Caki2 (cell line): ENCODE measurements at places on chromosomes 16 and 17. TPM values are rescaled to one million over a fixed set of nuclear protein-coding genes. Genes with fewer than 3 reads are reported as not detected.

GRCh38 chr17:79073016-79073705 lies 1.5 kb upstream of the ENGASE start:
- no peak for DNase-seq

GRCh38 chr16:58586340-58587030 lies 43.1 kb downstream of the CNOT1 start:
- no peak for DNase-seq

DNA sequence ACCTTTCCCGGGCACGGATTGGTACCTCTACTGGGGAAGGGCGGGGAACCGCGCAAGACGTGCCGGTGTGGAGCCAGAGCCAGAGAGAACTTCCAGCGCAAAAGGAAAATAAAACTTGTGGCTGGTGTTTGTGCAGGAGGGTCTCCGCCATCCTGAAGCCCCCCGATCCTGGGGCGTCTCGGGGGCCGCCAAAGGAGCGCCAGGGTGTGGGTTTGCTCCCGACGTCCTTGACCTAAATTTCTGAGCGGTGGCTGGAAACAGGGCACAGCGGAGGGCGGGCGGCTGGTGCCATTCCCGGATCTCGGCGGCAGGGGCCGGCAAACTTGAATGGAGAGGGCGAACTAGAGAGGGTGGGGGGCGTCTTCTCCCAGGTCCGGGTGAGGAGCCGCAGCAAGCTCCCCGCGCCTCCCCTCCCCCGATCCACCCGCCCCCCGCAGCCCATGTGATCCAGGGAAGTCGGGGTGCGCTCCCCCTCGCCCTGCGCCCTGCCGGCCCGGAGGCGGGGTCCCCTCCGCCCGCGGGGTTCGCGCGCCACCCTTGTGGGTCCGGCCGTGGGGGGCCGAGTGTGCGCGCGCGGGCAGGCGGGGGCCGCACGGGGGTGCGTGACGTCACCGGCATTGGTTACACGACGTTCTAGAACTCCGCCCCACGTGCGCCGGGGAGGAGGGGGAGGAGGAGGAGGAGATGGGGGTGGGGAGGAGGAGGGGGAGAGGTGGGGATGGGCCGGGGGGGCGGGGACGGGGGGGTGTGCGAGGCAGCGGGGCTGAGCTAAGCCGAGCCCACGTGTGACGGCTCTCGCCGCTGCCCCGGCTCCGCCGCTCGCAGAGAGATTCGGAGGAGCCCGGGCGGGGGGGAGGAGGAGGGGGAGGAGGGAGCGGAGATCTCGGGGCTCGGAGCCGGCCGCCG lies at the start of gene MSI2:
MSI2 (plus strand) TSS at position 748 of the 906 bp plus-strand sequence. CDS start 220 bp downstream, outside the sequence.
- DNase-seq, result peak; percentile 69

GRCh38 chr17:79800325-79801155 lies 3.7 kb upstream of the CBX8 start:
- no peak for DNase-seq

DNA sequence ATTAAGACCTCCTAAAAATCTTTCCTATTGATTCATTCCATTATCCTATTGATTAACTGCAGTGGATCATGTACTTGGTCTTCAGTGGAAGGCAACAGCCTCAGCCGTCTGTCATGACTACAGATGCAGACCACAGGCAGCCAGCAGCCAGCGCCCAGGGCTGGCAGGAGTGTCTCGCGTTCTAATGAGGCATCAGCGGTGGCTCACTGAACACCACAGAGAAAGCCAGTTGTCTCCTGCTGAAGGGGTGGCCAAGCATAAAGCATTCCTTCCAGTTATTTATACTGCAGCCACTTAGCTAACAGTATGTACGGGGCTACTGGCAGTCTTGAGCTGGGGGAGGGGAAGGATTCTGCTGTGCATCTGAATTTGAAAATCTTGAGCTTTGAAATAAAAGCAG lies 214.3 kb downstream of the IRX3 start:
- no peak for DNase-seq

DNA sequence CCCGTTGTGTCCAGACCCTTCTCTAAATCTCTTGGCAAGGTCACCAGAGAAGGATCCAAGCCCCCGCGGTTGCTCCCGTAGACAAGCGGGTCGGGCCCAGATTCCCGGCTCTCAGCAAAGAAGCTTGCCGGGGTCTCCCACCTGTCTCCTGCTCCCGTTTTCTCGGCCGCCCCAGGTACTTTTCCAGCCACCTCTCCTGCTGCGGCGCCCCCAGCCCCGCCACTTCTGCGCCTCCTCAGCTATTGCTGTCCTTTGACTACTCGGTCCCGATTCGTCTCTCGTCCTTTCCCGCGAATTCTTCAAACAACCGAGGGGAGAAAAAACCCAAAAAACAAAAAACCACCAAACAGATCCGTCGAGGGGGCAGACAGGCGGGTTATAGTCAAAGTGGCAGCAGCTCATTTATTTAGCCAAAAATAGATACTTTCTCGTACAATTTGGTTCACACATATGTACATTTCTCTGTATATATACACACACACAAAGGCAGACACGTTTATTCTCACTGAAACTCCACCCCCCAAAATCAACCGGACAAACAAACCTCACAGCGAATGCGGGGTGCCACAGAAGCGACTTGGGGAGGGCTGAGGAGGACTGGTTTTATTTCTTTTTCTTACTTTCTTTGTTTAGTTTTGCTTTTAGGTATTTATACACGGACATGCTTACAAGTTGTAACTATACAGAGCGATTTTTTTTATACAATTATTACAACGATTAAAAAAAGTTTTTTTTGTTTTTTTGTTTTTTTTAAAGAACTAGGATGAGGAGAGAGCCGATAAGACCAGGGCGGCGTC lies 3.5 kb downstream of the IRX3 start:
- DNase-seq, result no peak

- DNase-seq, result no peak
These were observed 36.6 kb downstream of the IQCK start for GRCh38 chr16:19754644-19755036.

DNA sequence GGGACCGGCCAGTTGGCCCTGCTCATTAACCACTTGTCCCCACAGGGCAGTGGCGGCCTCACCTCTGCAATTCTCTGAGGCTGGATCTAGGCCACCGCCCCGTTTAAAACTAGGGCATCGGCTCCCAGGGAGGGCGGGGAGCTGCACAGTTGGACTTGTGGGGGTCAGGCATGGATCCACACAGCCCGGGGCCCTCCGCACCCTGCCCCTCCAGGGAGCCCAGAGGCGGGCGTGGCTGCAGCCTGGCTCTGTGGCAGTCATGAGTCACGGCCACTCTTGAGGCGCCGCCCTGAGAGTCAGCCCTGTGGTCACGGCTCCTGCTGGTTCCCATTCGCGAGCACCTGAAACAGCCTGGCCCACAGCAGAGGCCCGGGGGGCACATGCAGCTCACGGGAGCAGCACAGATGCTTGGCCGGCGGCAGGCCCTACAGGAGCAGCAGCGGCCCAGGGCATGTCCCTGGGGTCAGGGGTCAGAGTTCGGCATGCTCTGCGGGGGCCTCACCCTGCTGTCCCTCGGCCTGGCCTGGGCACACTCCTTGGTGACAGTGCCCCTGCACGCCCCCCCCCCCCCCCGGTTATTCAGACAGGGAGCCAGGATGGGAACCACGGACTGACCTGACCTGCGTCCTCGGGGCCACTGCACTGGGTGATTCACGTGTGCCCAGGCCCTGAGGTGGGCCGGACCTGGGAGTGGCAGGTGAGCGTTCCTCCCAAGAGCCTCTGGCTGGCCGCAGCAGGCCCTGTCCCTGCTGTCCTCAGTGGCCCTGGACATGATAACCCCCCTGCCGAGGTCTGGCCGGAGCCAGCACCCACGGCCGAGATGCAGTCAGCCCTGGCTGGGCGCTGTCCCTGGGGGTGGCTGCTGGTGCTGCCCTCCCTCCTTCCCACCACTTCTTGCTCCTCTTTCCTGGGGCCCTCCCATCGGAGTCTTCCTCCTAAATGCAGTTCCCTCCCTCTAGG lies 8.2 kb downstream of the CAPN15 start:
- peak; percentile 93 for DNase-seq

GRCh38 chr16:9151597-9151996 lies 60.2 kb downstream of the HAPSTR1 start:
- no peak for DNase-seq

- no peak for DNase-seq
These were observed 6.0 kb upstream of the DNAI2 start for GRCh38 chr17:74267987-74268499.

DNA sequence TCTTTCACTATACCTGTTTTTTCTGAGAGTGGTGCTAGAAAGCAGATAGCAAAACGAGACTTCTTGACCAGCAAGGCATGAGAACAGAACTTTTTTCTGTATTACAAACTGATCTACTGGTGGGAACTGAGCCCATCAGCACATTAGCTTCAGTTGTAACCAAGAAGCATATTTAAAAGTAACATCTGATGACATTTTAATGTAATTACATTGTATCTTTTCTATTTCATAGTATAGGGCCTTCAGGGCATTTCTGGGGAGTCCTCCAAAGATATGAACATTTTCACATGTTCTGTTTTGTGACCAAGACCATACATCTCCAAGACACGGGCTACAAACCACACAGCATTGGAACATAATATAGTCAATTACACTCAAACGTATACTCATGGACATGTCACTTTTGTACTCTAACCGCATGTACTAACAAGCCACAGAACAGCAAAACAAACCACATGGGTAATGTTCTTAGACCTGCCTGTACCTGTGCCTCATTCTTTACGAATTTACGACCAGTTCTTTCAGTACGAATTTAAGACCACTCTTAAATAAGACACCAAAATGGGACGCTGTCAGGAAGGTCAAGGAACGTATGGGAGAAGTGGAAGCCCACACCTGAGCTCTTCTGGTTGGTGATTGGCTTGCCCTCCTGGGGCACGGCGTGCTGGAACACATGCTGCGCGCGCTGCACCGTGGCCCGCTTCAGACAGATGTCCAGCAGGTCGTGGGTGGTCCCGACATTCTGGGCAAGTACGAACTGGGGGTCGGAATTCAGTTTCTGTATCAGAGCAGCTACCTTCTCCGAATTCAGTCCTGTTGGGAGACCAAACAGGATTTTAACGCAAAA lies 825 bp downstream of the BLMH start:
- peak; percentile 44 for DNase-seq

- peak; percentile 22 for DNase-seq
These were observed 221.5 kb upstream of the SOX9 start for GRCh38 chr17:71899317-71899716.

DNA sequence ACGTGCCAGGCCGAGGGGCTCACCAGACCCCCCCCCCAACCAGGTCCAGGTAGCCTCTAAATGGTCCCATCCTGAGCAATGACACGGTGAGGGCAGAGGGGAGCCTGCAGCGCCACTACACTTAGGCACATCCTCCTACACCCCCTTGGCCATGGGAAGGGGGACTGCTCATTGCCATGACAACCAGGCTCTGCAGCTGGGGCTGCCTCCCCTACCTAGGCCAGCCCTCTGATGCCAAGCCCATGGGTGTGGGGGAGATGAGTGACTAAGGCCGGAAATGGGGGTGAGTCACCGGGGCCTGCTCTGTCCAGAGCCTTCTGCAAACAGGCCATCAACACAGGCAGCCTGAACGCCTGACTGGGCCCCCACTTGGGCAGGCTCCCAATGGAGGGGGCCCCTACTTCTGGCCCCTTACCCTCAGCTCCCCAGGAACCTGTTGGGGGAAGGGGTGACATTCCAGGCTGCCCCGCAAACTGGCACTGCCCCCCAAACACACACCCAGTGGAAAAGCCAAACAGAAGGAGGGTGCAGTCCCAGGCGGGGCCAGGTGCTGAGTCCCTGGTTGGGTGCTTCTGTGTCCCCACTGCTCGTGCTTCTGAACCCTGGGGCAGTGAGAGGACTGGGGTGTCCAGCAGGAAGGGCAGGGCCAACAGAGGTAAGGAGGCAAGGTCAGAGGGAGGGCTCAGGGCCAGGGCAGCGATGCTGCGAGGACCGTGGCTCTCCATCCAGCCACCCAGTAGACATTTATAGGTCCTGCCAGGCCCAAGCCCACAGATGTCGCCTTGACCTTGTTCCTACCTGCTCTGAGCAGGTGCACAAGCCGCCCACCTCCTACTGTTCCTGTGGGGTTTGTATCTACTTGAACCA lies 8.2 kb downstream of the PLCD3 start:
- peak; percentile 86 for DNase-seq

- no peak for DNase-seq
These were observed 36.0 kb downstream of the HASPIN start for GRCh38 chr17:3759597-3760216.

DNA sequence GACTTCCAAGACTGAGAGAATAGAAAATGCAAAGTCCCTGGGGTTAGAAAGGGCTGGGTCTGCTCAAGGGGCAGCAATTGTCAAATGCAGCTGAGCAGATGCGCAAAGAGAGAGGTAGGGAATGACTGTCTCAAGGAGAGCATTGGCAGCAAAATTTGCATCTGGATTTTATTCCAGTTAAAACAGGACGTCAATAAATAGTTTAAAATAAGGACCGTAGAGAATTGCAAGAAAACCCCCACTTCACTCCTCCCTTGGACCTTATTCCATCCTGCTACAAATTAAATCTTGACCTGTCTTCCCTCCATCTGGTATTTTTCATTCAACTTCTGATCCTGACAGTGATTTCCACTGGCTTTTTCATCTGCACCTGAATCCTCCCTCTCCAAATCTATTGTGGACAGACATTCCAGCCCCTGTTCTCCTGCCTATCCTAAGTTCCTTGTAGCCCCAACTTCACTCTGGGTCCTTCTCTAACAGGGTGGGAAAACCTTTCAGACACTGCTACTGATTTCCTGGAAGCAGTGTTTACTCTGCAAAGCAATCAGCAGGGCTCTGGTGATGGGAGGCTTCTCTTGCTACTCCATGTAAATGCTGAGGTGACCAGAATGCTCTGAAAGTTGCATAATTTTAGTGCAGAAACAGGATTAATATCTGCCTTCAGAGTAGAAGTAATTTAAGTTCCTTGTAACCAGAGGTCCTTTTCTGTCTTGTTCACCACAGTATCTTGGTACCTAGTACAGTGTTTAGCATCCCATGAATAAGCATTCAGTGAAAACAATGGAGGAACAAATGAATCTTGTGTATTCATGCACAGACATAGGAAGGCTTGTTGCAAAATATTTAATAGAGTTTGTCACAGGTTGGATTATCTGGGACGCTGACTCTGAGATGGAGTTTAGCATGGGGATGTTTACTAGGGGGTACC lies 79.2 kb downstream of the CDH11 start:
- DNase-seq, result no peak

ZNF423 gene
- 0.24 TPM in 1 of 2 replicates, not detected in the other for total RNA-seq

GID4 gene
- 2.6 and 7.8 TPM in 2 replicates for total RNA-seq

KRTAP4-5 gene
- not detected in 2 replicates for total RNA-seq
